HFF-Myc (cell line): ENCODE measurements at places on chromosomes 5 and 9.

- DNase-seq = peak; percentile 61
Measured at GRCh38 chr5:57937025-57937424, 454.4 kb upstream of the ACTBL2 start.

- DNase-seq = no peak
Measured at GRCh38 chr5:142683881-142684505, 1.9 kb downstream of the FGF1 start.

- no peak for DNase-seq
Measured at GRCh38 chr9:6907772-6908381, 150.1 kb downstream of the KDM4C start.

GRCh38 chr9:120726484-120726883, 12.2 kb upstream of the MEGF9 start:
- no peak for DNase-seq

GRCh38 chr5:147446523-147446922, 63.3 kb downstream of the DPYSL3 start:
- no peak for DNase-seq

GRCh38 chr5:67102708-67103107, 93.9 kb downstream of the CD180 start:
- DNase-seq = no peak

DNA sequence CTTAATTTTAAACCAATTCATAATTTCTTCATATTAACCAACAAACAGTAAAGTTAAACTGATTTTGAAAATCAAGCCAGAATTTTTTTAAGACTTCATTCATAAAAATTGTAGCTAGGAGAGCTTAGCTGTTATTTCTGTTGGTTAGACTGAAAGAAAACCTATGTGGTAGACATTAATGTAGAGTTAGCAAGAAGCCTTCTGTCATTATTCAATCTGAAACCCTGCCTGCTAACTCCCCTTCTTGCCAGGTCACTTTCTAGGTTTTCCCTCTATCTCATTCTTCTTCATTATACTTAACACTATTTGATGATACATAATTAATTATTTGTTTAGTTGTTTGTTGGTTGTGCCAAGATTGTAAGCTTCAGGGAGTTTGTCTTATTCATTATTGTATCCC, 304.3 kb upstream of the MEF2C start:
- no peak for DNase-seq

GRCh38 chr9:96459268-96460007, 9.5 kb downstream of the HABP4 start:
- DNase-seq = no peak

GRCh38 chr5:111348661-111349329, 124.6 kb downstream of the CAMK4 start:
- no peak for DNase-seq

GRCh38 chr5:14545862-14546261, 35.7 kb upstream of the OTULINL start:
- DNase-seq = no peak

- no peak for DNase-seq
Measured at GRCh38 chr5:170251462-170251861, 18.7 kb downstream of the C5orf58 start.

DNA sequence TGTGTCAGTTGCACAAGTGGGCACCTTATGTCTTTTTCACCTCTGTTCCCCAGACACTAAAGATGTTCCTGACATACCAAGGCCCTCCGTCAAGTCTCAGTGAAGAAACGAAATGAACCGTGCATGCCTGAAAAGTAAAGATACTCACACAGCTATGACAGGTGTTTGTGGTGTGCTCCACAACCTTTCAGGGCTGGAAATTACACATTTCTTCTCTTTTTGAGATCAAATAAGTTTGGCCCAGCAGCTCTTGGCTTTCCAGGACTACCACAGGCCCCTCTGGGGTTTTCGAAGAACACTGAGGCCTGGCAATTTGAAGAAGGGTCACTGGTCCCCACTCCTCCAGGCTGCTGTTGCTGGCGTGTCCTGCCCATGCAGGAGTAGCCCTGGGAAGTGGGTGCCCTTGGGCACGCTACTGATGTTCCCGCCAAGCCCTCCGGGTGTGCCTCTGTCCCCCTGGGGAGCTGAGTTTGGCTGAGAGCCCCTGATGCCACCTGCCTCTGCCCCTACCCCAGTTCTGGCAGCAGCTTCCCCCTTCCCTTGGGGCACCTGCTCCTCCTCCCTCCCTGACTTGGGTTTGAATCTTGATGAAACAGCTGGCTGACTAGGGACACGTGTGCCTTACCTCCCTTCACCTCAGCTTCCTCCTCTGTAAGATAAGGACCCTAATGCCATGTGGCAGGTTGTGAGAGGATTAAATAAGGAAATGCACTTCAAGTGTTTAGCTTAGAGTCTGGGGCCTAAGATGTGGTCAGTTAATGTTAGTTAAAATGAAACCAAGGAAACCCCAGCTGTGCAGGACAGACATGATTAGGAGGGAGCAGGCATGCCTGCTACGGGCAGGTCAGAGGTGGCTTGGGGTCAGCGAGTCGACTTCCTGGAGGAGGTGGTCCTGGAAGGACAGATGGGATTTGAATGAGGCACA, 49.1 kb upstream of the GADD45G start:
- no peak for DNase-seq

- no peak for DNase-seq
Measured at GRCh38 chr5:435156-435790, 7.7 kb upstream of the EXOC3 start.

DNA sequence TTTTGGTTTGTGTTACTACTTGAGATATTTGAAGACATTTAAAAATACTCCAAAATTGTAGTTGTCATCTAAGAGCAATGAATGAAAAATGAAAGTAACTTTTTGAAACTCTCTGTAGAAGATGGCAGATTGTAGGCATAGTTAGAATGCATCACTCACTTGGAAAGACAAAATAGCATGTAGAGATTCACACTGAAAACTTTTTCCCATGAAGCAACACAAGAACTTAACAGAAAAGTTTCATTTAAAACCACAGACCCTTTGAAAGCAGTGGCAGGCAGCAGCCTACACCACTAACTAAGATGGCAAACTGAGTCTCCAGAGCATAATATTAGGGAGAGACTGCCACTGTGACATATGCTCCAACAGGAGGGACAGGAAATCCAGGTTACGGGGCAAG, 18.9 kb upstream of the FAM174A start:
- no peak for DNase-seq

GRCh38 chr9:4362281-4362680, 62.4 kb upstream of the GLIS3 start:
- DNase-seq = no peak

DNA sequence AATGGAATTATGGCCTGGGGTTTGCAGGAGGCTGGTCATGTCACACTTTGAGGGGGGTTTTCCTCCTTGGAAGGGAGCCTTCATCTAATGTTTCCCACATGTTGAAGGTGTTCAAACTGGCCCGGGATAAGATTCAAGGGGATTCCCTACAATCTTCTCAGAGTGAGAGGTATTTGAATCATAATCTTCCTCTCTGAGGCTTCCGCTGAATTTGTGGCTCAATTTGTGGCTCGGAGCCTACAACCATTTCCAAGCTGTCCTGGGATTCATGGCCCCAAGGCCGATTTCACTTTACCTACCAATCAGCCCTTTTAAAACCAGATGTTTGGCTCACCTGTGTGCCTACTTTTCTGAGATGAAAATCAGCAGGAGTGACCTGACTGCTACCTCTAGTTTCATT, 3.9 kb downstream of the TNC start:
- DNase-seq = no peak

GRCh38 chr5:99102073-99102697, 173.4 kb upstream of the CHD1 start:
- no peak for DNase-seq

DNA sequence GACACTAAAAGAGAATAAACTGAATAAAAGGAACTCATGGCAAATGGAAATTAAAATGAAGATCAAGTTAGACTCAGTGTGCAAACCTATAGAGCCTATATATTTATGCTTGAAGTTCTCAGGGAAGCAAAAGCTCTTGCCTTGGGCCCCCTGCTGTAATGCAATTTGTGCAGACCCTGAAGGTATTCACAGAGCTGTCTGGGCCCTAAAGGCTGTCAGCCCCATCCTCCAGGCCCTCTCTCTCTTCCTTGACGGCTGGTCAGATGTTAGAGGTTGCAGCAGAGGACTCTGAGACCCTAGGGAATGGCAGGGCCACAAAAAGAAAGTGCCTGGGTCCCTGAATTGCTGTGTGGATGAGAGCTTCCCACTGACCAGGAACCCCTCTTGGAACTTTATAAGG, 283.9 kb upstream of the TUT7 start:
- no peak for DNase-seq

DNA sequence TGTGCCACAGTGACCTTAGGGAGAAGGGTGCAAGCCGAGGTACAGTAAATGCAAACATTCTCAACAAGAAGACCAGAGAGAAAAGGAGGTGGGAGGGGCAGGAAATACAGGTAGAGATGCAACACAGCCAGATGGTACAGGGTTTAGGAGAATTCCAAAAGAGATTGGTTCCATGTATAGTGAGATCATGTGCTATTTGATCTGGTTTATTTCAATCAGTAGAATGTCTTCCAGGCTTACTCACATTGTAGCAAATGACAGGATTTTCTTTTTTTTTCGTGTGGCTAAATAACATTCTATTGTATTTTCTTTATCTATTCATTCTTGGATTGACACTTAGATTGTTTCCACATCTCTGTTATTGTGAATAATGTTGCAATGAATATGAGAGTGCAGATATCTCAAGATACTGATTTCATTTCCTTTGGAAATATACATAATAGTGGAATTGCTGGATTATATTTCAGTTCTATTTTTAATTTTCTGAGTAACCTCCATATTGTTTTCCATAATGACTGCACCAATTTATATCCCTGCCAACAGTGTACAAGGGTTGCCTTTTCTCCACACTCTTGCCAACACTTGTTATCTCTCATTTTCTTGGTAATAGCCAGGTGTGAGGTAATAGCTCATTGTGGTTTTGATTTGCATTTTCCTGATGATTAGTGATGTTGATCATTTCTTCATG, 107.8 kb upstream of the GAS1 start:
- DNase-seq = no peak

- no peak for DNase-seq
Measured at GRCh38 chr5:169430671-169431070, 129.7 kb upstream of the SLIT3 start.

GRCh38 chr5:109125755-109126429, 283.9 kb downstream of the PJA2 start:
- no peak for DNase-seq

DNA sequence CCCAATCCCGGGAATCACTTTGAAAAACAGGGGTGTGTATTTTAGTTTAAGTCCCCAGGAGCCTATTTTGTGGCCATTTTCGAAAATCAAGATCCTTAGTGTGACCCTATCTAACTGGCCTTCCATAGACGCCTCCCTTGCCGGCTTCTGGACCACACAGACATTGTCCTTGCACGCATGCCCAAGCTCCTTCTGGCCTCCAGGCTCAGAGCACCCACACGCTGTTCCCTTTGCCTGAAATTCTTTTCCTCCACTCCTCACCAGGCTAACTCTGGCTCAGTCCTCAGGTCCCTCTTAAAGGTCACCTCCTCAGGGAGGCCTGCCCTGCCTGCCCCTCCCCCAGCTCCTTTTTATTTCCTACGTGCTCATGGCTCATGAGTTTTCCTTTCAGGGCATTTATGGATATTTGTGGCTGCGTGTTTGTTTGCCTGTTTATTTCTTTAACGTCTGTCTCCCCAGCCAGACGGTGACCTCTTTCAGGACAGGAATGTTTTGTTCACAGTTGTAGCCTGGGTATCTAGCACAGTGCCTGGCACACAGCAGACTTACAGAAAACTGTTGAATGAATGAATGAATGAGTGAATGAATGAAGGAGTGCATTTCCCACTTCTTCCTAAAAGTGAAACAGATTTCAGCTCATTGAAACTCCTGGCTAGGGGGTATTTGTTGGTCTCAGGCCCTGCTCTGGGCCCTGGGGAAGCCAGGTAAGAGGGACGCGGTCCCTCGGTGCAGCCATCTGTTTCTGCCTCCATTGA, 79.1 kb upstream of the IER5L start:
- DNase-seq = no peak

GRCh38 chr5:81717860-81718259, 33.0 kb downstream of the SSBP2 start:
- no peak for DNase-seq

- DNase-seq = no peak
Measured at GRCh38 chr5:45694255-45694814, 1.8 kb downstream of the HCN1 start.

GRCh38 chr5:83528439-83528769, 56.9 kb downstream of the VCAN start:
- DNase-seq = no peak

DNA sequence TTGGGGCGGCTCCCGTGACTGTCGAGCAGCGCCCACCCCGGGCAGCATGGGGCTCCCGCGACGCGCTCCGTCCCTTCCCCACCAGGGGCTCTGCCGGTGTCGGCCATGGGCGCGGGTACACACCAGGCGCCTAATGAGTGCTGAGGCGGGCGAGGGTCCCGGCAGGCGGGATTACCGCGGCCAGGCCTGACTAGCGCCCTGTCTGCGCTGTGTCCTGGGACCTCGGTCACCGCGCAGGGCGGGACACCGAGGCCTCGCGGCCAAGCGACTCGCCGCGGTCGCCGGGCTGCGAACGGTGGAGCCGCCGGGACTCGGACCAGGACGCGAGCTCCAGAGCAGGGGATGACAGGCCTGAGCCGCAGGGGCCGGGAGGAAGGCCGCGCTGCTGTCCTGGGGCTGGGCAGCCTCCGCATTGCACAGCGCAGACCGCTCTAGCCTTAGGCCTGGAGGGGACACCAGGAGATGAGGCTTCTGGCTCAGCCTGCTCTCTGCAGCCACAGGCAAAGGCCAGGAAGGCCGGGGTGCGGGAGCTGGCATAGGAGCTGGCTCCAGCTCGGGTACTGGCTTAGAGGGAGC, 14.1 kb downstream of the LCN10 start:
- no peak for DNase-seq

DNA sequence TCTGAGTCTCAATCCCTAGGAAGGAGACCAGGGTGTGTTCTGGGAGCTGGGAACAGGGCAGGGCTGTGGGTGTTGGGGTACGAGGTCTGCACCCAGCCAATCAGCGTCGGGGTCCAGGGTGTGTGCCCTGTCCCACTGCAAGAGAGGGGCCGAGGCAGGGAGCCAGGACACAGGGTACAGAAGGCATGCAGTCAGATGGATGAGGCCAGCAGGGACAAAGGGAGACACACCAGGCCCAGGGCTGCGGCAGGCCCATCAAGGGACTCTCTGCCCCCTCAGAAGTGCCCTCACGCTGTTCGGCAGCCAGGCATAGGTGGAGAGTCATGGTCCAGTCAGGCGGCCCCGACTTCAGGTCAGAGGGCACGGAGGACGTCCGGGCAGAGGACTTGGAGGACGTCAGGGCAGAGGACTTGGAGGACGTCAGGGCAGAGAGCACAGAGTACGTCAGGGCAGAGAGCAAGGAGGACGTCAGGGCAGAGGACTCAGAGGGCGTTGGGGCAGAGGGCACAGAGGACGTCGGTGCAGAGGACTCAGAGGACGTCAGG, 28.8 kb upstream of the ADAMTS2 start:
- no peak for DNase-seq
